ENCODE measurements at places on chromosomes 12 and 14. TPM values are rescaled to one million over a fixed set of nuclear protein-coding genes. Genes with fewer than 3 reads are reported as not detected.

GRCh38 chr12:49230805-49231194, 34.1 kb upstream of the TUBA1C start:
- H3K36me3 ChIP-seq = no peaks in the 10 kb centered on the region
- H3K4me1 ChIP-seq = peaks cover 39% of the 10 kb centered on the region

DNA sequence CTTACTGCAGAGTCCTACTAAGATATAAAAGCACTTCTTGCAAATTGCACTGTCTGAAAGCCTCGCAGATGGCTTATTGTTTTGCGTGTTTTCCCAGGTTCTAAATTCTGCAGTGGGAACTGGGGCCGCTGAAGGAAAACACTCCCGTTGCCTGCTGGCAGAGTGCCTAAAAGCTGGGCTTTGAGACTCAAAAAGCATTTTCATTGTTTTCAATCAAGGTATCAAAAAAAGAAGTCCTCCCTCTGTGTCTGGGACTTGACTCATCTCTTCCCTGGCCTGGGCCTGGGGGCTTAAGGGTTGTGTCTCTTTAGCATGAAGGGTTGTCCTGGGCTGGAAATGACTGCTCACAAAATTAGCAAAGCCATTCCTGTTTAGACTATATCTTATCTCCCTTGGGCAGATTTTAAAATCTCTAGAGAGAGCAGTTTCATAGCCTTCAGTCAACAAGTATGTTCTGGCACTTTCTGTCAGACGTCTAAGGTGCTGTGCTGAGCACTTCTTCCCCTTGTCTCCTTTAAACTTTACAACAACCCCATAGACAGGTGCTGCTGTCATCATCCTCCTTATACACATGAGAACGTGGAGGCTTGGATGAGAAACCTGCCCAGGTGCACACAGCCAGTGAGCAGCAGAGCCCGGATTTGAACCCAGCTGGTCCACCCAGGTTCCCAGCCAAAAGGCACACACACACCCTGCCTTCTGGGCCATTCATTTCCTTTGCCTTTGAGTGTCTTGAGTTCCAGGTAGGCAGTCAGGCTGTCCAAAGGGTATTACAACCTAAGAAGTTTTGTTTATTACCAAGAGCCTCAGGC, 31.1 kb downstream of the ELK3 start:
- DNase-seq = no peak
- H3K4me3 ChIP-seq = no peak overlapping the region
- peak overlapping the region; percentile 33 for H3K27ac ChIP-seq
- H3K36me3 ChIP-seq = no peaks in the 10 kb centered on the region
- peaks cover 8% of the 10 kb centered on the region for H3K4me1 ChIP-seq

GRCh38 chr12:57452181-57452936, 2.7 kb upstream of the INHBE start:
- H3K36me3 ChIP-seq = peaks cover 9% of the 10 kb centered on the region
- peaks cover 9% of the 10 kb centered on the region for H3K27me3 ChIP-seq
- peak overlapping the region; percentile 44 for H3K4me3 ChIP-seq
- peaks cover 27% of the 10 kb centered on the region for H3K4me1 ChIP-seq

- H3K27me3 ChIP-seq = peaks cover 8% of the 10 kb centered on the region
- no peak overlapping the region for H3K4me3 ChIP-seq
Measured at GRCh38 chr14:32601906-32602305, 272.8 kb downstream of the AKAP6 start.

GRCh38 chr14:102624666-102625065, 32.2 kb downstream of the RCOR1 start:
- H3K27ac ChIP-seq = no peak overlapping the region
- no peak for DNase-seq
- H3K36me3 ChIP-seq = no peaks in the 10 kb centered on the region
- H3K27me3 ChIP-seq = peaks cover 4% of the 10 kb centered on the region
- peaks cover 18% of the 10 kb centered on the region for H3K4me1 ChIP-seq

- H3K4me3 ChIP-seq = no peak overlapping the region
- H3K27me3 ChIP-seq = no peaks in the 10 kb centered on the region
- H3K27ac ChIP-seq = peak overlapping the region; percentile 72
Measured at GRCh38 chr12:81150382-81150781, 72.5 kb downstream of the ACSS3 start.

DNA sequence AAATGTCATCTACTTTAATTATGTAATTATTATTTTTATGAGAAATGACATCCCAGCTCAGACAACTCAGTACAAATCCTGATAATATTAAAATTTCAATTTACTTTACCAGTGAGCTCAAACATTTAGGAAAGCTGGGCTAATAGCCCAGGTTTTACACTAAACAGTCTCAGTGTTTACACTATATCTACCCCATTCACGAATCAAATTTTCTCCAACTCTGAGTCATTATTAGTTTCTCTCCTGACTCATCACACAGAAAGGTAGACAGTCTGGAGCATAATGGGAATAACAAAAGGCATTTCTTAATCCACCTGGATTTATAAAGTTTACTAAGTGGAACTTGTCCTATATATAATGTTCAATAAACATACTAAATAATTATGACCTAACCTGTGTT, 5.7 kb downstream of the PAWR start:
- H3K27ac ChIP-seq = no peak overlapping the region
- H3K36me3 ChIP-seq = no peaks in the 10 kb centered on the region

DNA sequence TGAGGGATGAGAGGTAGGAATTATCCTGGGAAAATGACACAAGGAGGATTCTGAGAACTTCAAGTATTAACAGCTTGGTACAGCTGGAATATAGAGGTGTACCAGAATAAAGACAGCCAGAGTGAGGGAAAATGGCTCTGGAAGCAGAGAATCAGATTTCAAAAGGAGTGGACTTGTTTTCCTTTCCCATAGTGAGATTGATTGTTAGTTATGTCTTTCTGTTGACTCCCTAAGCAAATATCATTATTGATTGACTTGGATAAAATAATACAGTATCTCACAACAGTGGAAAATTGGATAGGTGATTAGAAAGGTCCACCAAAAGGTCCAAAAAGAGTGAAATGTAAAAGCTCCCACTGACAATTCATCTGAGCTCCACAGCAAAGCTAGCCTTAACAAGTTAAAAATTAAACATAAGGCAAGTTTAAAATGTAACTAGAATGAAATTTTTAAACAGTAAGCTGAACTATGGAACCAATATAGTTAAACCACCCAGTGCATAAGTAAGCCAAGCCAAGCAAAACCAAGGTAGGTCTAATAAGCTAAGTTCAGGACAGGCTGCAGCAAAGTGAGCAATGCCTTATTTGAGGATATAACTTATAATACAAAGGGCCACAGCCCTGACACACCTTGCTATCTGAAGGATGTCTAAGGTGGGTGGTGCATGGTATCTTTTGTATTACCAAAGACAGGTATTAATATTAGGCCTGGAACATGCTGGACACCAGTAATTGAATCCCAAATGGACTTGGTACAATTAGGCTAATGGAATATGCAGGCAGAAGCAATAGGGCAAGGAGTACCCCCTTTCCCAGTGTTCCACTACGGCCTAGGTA, 21.8 kb downstream of the ENTPD5 start:
- DNase-seq = no peak
- no peaks in the 10 kb centered on the region for H3K27me3 ChIP-seq
- H3K4me1 ChIP-seq = no peaks in the 10 kb centered on the region
- H3K4me3 ChIP-seq = no peak overlapping the region

GRCh38 chr14:56608689-56609088, 29.1 kb downstream of the TMEM260 start:
- H3K4me1 ChIP-seq = peaks cover 10% of the 10 kb centered on the region
- H3K36me3 ChIP-seq = no peaks in the 10 kb centered on the region
- H3K4me3 ChIP-seq = no peak overlapping the region
- no peak overlapping the region for H3K27ac ChIP-seq

- H3K27ac ChIP-seq = no peak overlapping the region
- no peaks in the 10 kb centered on the region for H3K27me3 ChIP-seq
- H3K4me1 ChIP-seq = no peaks in the 10 kb centered on the region
- peaks cover 36% of the 10 kb centered on the region for H3K36me3 ChIP-seq
- H3K4me3 ChIP-seq = no peak overlapping the region
Measured at GRCh38 chr12:71432936-71433335, 6.7 kb upstream of the LGR5 start.

DNA sequence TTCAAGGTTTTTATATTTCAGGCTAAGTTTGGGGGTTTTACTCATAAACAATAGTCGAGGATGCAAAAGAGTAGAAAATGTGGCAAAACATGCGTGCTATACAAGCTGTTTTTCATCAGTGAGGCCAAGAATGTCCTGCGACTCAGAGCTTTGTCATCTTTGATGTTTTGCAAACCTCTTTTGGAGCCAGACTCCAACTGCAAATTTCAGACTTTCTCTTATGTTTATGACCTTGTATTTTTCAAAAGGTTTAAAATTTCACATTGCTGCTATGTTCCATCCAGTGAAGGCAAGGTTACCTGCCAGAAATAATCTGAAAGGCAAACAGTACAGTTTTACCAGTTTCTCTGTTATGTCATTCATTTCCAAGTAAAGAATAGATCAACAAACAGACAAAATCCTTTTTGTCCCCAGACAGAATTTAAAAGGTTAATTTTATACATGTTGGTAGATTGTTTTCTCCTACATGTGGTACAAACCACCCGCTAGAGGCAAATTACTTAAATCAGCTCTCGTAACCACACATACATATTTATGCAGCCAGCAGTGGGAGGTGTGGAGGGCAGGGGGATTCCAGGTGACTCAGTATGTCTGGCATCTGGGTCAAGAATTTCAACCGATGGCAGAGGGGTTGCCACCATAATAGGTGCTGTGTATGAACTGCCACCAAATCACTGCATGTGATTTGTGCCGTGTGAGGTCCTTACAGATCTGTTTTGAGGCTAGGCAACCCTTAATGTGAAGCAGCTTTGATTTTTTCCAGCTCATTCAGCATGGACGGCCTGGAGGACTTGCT, 119.8 kb upstream of the CPM start:
- no peaks in the 10 kb centered on the region for H3K27me3 ChIP-seq
- no peak for DNase-seq
- H3K4me3 ChIP-seq = no peak overlapping the region
- H3K27ac ChIP-seq = no peak overlapping the region
- H3K36me3 ChIP-seq = no peaks in the 10 kb centered on the region

DNA sequence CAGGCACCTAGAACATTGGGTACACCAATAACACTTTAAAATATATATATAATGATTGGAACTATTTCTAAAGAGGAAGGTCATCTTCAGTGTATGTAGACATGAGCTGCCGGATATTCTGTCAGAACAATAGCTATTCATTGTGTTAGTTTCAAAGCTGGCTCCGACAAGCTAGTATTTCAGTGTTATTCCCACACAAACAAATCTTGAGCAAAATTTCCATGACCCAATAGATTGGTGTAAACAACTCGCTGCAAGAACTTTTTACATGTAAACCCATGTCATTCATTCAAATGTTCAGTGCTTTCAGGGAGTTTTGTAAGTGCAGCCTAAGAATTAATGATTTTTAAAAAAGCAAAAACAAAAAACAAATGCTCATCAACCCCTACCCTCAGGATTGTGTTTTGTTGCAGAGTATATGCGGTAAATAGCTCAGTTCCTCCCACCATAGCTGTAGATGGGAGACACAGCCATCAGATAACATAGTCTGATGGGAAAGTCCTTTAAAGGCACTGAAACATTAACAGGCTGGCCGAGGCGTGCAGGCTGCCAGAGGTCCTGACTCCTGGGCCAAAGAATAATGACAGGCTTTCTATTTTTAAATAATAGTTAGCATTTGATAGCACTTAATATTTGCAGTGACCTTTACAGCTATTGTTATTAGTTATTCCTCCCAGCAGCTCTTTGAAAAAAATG, 150.3 kb upstream of the ARHGAP5 start:
- no peaks in the 10 kb centered on the region for H3K36me3 ChIP-seq
- no peak overlapping the region for H3K4me3 ChIP-seq
- H3K27me3 ChIP-seq = peaks cover 6% of the 10 kb centered on the region
- no peak for DNase-seq

DNA sequence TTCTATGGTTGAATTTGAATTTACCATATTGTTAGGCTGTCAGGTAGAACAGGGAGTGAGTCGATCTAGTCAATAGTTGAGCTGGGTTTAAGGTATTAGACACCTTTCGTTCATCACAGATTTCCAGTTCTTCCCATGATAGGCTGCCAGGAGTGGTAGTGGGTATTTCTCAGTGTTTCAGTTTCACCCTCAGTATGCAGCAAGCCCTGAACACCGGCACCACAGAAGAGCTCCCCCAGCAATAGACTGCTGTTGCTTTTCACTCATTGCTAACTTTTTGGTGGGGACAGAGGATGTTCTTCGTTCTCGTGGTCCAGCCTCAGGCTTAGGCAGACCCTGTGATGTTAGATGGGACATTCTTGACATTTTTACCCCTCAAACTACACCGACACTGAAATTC, 164.6 kb downstream of the PTPRO start:
- H3K4me1 ChIP-seq = peaks cover 7% of the 10 kb centered on the region
- no peak overlapping the region for H3K27ac ChIP-seq
- no peak for DNase-seq
- H3K27me3 ChIP-seq = peaks cover 1% of the 10 kb centered on the region
- no peaks in the 10 kb centered on the region for H3K36me3 ChIP-seq

GRCh38 chr14:52553002-52553670, 500 bp downstream of the GPR137C start:
- H3K4me1 ChIP-seq = peaks cover 4% of the 10 kb centered on the region
- H3K36me3 ChIP-seq = peaks cover 5% of the 10 kb centered on the region
- peak overlapping the region; percentile 98 for H3K4me3 ChIP-seq
- DNase-seq = peak; percentile 60

- H3K27ac ChIP-seq = no peak overlapping the region
- H3K4me3 ChIP-seq = no peak overlapping the region
- no peaks in the 10 kb centered on the region for H3K36me3 ChIP-seq
- no peak for DNase-seq
- H3K4me1 ChIP-seq = no peaks in the 10 kb centered on the region
- no peaks in the 10 kb centered on the region for H3K27me3 ChIP-seq
Measured at GRCh38 chr12:127120851-127121250, 1146.1 kb upstream of the TMEM132C start.

DNA sequence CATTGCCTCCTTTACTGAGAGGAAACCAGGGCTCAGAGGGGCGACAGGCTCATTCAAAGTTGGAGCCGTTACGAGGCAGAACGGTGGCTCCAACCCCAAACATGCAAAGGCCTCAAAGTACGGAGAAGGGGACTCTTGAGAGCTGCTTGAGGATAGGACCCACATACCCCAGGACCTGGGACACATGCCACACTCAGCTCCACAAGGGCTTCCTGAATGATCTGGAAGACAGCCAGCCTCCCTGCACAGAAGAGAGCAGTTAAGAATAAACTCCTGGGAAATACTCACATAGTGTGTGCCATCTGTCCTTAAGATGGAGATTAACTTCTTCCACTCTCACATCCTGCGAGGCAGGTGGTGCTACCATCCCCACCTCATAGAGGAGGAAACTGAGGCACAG, 26.6 kb upstream of the NXPH4 start:
- no peak for DNase-seq
- peaks cover 13% of the 10 kb centered on the region for H3K27me3 ChIP-seq
- H3K4me1 ChIP-seq = no peaks in the 10 kb centered on the region
- H3K27ac ChIP-seq = no peak overlapping the region
- peaks cover 9% of the 10 kb centered on the region for H3K36me3 ChIP-seq

The COX8C gene
- total RNA-seq = not detected

The KNTC1 gene
- total RNA-seq = 34.0 TPM

The DIO2 gene
- total RNA-seq = 1.5 TPM

The GPR84 gene
- not detected for total RNA-seq

The RTN1 gene
- 518 TPM for total RNA-seq

The ESPL1 gene
- 5.1 TPM for total RNA-seq

The DTD2 gene
- total RNA-seq = 10.3 TPM

The DAO gene
- not detected for total RNA-seq

The KRT80 gene
- total RNA-seq = not detected

The CLEC9A gene
- total RNA-seq = not detected

The REM2 gene
- 73.2 TPM for total RNA-seq

The LRP6 gene
- total RNA-seq = 48.3 TPM

The PTPRB gene
- total RNA-seq = 0.17 TPM

The IPO4 gene
- total RNA-seq = 25.5 TPM

The DPY19L2 gene
- 1.8 TPM for total RNA-seq

The PTCSC3 gene
- total RNA-seq = not detected

The ZC2HC1C gene
- 3.2 TPM for total RNA-seq

Data from glutamatergic neuron (in vitro differentiated cells).